ENCODE measurements at places on chromosomes 3 and 15.
A peak's percentile ranks its signal among the peaks of the same experiment; 100 is the strongest.

- no peak for DNase-seq
Measured at GRCh38 chr3:193452338-193452737, 73.8 kb upstream of the ATP13A5 start.

DNA sequence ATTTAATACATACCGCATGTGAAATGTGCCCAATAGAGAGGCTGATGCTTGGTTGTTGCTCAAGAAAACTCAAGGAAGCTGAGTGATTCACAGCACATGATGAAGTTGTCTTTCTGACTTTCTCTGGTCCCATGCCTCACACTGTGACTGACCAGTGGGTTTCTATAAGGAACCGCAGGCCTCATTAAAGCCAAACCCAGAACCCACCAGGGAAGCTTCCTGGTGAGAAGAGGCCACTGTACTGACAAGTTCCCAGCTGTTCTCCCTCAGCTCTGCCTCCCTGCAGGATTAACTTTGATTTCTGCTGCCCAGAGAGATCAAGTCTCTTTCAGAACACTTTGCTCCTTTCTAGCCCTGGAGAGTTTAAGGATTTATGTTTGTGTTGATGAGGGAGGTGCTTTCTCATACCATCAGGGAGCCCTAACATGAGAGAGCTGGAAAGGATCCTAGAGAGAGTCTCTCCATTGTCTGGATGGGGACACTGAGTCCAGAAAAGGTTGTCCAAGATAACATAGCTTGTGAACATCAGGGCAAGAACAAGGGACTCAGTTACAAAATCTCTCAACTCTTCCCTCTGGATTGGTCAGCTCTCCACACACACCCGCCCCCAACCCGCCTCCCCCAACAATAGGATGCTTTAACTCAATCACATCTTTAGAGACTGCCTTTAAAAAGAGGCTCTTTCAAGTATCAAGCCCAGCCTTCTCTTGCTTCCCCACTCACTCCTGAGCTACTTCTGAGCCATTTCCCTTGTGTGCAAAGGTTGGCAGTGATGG, 303.2 kb upstream of the TLE3 start:
- no peak for DNase-seq

GRCh38 chr3:36244728-36245127, 135.6 kb upstream of the STAC start:
- DNase-seq: no peak

- no peak for DNase-seq
Measured at GRCh38 chr3:143348486-143349327, 229.1 kb downstream of the CHST2 start.

DNA sequence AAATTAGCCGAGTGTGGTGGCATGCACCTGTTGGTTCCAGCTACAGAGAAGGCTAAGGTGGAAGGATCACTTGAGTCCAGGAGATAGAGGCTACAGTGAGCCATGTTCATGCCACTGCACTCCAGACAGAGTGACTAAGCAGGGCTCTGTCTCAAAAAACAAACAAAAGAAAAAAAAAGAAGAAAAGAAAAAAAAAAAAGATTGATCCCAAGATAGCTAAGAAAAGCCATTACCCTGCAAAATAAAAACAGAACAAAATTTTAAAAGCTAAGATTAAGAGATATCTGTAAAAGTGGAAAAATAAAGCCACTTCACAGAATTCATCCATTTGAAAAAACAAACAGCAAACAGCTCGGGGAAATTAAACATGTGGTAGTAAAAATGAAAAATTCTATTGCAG, 23.8 kb downstream of the LRRC2 start:
- DNase-seq: no peak

- no peak for DNase-seq
Measured at GRCh38 chr3:16632395-16632794, 27.2 kb upstream of the DAZL start.

- no peak for DNase-seq
Measured at GRCh38 chr3:43326891-43327581, 40.7 kb downstream of the SNRK start.

- DNase-seq: peak; percentile 45
Measured at GRCh38 chr3:134473868-134474546, 11.8 kb downstream of the ANAPC13 start.

GRCh38 chr3:115350606-115351005, 203.5 kb upstream of the ZBTB20 start:
- no peak for DNase-seq

DNA sequence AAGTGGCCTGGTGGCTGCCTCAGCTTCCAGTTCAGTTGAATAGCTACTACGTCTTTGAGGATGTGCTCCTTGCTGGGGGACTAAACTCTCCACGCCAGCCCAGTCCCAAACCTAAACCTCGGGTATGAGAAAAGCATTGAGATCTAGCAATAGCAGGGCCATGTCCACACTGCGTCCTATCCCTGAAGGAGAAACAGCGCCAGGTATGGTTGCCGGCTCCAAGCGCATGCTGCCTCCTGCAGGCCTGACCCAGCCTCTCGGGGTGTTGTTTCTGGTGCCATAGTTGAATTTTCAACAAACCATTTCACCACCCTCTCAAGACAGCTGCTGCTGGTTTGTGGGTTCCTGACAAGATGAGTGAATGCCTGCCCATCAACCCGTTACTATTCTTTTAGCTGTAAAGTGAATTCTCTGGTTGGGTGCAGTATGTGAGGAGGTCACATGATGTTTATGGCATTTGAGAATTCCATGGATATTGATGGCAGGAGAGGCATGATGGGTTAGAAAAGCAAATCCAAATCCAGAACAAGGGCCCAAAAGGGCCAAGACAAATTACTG, 13.0 kb upstream of the SLC28A1 start:
- no peak for DNase-seq

GRCh38 chr3:38989917-38990510, 61.7 kb downstream of the SCN11A start:
- no peak for DNase-seq

DNA sequence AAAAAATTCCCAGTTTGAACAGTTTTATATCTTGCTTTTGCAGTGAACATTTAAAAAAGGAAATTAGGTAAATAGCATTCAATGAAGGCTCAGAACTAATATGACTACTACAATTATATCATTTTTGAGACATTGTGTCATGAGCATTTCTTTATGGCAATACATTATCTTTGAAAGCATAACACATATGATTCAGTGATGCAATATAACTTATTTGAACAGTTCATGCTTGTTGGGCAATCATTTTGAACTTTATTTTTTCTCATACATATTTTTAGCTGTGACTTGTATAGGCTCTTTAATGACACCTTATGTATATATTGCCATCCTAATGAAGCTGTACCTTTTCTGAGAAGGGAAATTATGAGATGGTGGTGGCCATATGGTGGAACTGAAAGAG, 828.6 kb upstream of the NR2F2 start:
- no peak for DNase-seq

- no peak for DNase-seq
Measured at GRCh38 chr3:145900056-145900829, 260.7 kb downstream of the PLOD2 start.

DNA sequence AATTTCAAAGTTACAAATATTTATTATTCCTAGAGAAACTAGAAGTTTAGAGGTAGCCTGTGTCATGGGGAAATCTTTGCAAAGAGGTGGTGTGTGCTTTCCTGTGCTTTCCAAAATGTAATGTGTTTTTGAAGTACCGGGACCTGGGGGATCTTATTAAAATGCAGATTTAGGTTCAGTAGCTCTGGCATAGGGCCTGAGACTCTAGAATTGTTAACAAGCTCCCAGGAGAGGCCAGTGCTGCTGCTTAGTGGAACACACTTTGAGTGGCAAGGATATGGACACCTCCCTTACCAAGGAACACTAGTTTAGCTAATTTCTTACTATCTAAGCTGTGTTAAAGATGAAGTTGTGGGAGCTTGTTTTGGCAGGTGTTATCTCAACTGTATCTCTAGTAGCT, 428.9 kb downstream of the VGLL3 start:
- no peak for DNase-seq

DNA sequence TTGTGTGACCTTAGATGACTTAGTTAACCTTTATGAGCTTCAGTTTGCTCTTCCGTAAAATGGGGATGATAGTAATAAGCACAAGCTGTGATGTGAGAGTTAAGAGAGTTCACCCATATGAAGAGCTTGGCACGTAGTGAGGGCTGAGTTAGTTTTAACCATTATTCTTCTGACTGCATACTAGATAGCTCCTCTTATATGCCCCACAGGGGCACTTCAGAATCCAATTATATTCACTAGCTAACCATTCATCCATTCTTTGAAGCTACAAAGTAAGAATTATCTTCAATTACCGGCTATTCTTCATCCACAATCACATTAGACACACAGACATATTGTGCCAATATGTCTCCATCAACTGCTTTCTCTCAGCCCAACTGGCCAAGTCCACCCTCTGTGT, 159.0 kb upstream of the STT3B start:
- DNase-seq: no peak

- DNase-seq: no peak
Measured at GRCh38 chr3:148197061-148197460, 500.6 kb upstream of the AGTR1 start.

DNA sequence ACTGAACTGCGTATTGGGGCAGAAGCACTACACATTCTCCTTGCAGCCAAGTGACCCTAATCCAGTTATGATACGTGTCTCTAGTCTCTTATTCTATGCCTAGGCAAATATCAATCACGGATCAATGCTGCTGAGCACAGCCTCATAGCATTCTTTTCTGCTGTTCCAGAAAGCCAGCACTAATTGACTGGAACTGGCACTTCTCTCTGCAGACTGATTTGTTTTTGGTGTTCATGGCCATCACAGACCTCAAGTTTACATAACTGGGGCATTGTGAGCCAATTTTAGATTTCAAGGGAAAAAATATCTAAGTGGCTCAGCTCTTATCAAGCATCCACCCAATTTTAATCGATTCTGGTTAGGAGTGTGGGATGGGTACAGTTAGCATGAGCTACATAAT, 37.9 kb downstream of the GLDN start:
- DNase-seq: no peak

DNA sequence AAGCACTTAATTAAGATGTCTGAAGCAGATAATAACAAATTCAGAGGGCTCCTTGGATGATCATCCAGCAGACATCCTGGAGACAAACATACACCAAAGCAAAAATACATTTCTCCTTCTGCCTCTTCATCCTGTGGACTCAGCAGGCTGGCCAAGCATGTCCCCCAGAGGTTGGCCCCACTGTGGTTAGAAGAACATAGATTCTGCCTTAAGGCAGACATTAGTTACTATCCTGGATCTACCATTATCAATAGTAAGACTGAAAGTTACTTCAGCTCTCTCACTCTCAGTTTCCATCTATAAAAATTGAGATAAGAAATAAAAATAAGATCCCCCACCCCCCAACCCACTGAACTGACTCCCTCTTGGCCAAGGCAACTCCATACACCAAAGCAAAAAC, 28.6 kb upstream of the TGFBR2 start:
- no peak for DNase-seq

DNA sequence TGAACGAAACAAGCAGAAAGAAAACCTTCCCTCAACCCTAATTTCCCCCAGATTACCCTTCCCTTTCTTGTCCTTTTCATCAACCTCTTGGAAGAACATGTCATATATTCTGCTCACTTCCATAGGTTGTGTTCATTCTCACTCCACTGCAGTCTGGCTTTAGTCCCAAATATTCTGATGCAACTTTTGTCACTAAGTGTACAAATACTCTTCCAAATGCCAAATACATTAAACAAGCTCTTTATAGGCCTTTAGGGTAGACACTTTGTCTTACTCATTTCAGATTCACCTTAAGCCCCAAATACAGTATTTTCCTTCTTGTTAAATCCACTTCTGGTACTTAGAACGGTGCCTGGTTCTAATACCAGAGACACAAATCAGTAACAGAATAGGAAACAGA, 406.5 kb upstream of the CDIN1 start:
- no peak for DNase-seq

GRCh38 chr3:22907796-22908195, 295.3 kb upstream of the UBE2E2 start:
- no peak for DNase-seq

GRCh38 chr3:112297714-112298113, 3.7 kb upstream of the SLC9C1 start:
- no peak for DNase-seq

DNA sequence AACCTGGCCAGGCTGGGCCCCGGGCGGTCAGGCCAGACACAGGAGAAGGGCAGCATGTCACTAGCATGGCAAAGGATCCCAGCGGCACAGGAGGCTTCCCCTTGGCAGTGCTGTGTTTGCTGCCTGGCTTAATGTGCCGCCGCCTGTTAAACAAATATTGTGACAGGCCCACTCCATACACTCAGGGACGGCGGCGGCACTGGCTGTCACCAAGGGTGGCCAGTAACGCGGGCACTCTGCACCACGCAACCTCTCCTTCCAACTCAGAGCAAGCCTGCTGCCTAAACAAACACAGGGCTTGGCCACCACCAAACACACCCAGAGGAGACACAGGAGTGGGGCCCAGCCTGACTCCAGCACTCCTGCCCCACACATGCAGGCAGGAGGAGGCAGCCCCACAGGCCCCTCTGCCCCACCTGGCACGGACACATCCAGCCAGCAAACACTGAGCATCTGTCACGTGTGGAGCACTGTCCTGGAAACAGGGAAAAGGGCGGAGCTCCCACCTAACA, 48.0 kb downstream of the TPRA1 start:
- no peak for DNase-seq

DNA sequence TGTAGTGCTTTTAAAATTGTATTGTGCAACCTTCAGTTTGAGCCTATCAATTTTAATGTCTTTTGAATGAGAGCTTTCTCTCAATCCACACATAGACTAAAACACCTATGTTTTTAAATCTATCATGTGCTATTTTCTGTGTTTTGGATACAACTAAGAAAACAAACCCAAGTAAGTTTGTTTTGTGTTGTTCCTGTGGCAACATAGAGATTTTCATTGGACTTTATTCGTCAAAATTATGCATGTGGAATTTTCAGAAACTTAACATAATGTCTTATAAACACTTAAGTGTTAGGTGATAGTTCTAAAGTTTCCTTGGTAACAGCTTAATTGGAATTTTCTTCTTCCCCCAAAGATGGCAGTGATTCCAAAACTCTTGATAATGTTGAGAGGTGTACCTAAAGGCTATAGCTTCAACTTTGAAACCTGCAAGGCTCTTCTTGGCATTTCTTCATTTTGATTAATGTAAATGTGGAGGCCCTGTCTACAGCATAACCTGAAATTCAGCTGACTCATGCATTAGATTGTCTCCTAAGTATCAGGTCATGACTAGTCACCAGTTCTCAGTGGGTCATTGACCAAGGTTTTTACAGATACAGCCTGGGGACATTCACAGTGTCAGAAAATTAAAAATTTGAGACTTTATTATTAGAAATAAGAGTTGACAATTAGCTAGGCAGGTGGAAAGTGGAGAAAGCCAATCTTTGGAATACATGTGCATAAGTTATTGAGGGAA, 44.4 kb downstream of the COL6A5 start:
- DNase-seq: no peak

GRCh38 chr15:99425657-99426301, 140.0 kb upstream of the MEF2A start:
- DNase-seq: no peak

DNA sequence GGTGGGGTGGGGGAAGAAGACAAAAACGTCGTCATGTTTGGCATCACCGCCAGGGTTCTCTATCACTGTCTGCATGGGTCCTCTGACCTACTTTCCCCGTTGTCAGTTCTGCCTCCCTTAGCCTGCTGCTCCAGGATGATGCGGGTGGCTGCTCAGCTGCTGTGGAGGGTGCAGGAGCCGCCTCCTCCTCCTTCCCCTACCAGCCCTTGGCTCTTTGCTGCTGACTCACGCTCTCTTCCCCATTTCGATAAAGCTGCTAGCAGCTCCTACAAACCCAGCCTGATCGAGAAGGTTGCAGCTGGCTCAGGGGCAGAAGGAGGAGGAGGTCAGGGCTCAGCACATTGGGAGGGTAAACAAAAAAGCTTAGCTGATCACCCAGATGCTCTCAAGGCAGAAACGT, 49.5 kb upstream of the SEC13 start:
- no peak for DNase-seq

- DNase-seq: no peak
Measured at GRCh38 chr3:20060974-20061685, 20.9 kb downstream of the KAT2B start.
